ENCODE measurements at places on chromosomes 12 and 14.
A peak's percentile ranks its signal among the peaks of the same experiment; 100 is the strongest.

DNA sequence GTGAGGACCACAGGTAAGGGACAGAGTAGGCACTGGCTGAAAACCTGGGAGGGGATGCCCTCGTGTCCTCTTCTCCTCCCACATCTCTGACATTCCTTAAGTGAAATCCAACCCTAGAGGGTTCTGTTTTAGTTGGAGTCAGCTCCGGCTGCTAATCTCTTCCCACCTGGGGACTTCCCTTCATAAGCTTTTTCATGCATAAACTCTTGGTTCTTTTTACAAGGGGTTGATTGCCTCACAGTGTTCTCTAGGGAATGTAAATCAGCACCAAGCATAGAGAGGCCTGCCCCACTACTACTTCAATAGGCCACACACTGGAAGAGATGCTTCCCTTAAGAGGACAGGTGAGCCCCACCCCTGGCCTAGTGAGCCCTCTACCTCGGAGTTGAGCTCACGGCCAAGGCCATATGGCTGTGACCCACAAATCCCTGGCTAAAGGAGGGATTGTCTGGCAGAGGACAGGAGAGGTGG lies 3.2 kb upstream of the SYNDIG1L start:
- no peak for DNase-seq

DNA sequence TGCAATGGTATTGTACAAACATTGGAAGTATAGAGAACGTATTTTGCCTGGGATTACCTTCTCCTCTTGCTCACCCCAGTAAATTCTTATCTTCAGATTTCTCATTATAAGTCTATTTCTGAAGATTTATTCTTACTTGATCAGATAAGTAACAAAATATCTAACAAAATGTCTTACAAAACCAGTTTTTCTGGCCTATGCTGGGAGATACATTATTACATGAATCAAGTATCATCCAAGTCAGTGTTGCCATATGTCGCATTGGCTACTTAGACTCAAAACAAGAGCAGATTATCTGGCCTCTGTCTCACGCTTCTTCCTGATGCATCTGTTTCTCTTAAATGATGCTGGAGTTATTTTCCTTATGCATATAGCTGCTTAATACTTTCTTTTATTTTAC lies 408.5 kb downstream of the CCER1 start:
- DNase-seq = no peak

GRCh38 chr14:30115756-30116155 lies 188.1 kb upstream of the PRKD1 start:
- peak; percentile 2 for DNase-seq

- DNase-seq = no peak
Observed at GRCh38 chr12:1797011-1797901, 23.1 kb upstream of the LRTM2 start.

- no peak for DNase-seq
Observed at GRCh38 chr14:61322011-61322798, 826 bp downstream of the PRKCH start.

DNA sequence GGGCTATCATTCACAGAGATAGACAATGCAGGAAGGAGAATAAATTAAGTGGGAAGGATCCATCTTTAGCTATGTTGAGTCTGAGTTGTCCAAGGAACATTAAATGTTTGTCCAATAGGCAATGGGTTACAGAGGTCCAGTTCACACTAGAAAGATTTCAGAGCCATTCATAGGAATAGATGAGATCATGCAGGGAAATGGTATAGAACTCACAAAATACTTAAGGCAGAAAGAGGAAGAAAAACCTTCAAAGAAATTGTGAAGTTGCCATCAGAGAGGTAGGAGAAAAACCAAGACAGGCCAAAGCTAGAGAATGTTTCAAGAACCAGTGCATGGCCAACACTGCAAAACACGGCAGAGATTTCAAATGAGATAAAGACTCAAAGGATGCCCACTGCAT lies 94.1 kb downstream of the PHLDA1 start:
- DNase-seq = no peak

DNA sequence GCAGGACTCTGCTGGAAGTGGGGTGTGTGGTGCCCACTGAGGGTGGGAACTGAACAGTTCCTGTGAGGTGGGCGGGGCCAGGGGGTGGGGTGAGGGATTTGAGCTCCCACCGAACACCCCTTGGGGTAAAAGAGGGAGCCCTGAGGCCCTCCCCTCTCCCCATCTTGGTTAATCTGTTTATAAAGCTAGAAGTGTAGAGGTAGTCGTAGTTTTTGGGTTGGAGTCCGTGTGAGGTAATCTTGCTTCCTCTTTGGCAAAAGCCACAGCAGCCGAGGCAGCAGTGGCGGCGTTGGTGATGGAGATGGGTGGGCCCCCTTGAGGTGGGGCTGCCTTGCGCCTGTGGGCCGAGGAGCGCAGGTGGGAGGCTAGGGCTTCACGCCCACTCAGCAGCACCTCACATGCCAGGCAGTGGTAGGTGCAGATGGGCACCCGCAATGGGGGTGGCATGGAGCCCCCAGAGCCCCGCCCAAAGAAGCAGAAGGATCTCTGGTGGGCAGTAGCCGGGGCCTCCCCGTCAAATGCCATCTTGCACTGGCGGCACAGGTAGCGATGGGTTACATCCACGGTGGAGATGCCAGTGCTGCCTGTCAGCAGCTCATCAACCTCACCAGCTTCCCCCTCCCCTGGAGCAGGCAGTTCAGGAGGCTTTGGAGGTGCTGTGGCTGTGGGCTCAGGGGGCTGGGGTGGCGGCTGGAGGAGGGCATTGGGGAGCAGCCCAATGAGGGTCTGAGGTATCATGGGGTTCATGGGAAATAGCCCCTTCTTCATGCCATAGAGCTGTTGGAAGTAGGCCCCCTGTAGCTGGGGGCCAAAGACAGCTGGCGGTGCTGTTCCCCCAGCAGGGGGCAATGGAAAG lies 29.6 kb downstream of the ZFHX2 start:
- no peak for DNase-seq

- no peak for DNase-seq
Observed at GRCh38 chr14:59852350-59852749, 18.2 kb downstream of the RTN1 start.

DNA sequence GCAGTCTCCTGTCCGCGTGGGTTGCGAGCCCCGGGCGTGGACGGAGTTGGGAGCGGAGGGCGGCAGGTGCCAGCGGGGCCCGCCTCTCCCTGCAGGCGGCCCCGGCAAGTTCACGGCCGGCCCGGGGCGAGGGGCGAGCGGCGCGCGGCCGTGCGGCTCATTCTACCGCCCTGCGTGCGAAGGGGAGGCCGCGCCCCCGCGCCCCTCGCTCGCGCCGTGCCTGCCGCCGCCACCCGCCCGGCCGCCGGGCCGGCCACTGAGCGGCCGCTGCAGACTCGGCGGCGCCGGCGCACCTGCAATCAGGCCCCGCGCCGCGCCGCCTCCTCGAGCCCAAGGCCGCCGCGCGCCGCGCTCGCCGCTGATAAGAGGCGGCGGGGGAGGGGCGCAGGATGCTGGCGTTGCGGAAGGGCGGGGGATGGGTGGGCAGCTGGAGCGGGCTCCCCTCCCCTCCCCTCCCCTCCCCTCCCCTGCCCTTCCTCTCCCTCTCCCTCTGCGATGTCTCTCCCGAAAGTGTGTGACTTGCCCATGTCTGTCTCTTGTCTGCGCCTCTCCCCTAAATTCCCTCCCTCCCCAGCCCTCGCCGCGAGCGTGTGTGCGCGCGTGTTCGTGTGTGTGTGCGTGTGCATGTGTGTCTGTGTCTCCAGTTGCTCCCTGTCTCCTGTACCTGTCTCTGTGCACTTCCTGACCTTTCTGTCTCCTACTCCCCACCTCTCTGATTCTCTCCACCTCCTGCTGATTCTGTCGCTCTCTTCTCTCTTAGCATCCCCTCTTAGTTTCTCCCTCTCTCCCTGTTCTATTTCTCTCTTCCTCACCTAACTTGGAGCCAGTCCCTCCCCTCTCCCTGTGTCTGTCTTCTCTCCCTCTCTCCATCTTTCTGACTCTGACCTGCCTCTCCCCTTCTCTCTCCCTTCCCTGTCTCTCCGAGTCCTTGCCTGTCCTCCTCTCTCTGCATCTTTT lies 768.1 kb upstream of the TBX3 start:
- DNase-seq = no peak

- no peak for DNase-seq
Observed at GRCh38 chr12:47033789-47034555, 45.4 kb upstream of the PCED1B start.

DNA sequence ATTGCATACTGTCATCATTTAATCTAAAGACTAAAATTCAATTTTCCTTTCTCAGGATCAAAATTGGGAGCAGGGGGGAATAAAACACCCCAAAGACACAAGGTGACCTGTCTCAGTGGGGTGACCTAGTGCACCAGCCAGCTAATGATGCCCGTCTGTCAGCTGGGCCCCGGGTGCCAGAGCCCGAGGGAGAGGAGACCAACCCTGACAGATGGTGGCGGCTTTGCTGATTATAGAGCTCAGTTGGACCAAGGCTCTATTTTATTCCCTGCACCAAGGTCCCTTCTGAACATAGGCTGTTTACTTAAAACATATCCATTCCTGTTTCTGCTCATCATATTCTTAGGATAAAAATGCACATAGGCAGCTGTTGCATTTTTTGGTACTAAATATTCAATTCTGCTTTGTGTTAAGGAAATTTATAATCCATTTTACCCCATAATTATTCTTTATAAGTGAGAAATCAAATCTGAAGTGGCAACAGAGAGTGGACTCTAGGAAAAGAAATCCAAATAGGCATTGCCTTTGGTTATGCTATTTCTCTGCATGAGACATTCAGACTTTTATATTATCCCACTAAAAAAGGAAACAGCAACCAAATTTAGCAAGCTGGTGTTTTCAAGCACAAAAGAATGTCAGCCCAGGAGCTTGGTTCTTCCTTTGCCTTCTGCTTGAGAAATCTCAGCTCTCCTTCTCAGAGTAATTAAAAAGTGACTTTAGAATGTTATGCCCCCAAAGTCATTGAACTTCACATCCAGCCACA lies 96.8 kb upstream of the IFNG-AS1 start:
- no peak for DNase-seq

DNA sequence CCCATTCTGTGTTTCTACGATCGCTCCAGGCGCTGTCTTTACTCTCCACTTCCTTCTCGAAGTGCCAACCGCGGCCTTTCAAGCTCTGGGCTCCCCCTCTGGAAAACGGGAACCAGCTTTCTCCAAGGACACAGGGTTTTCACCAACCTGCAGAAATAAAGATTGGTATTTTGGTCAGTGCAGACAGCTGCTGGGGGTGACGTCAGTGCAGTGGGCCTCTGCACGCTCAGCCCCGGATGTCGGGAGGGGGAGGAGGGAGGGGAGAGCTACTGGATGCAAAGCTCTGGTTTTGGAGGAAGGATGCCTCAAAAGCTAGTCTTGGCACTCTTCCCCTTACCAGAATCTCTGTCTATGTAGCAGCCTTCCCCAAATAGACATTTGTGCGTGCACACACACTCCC lies 19.9 kb downstream of the HRK start:
- peak; percentile 86 for DNase-seq

DNA sequence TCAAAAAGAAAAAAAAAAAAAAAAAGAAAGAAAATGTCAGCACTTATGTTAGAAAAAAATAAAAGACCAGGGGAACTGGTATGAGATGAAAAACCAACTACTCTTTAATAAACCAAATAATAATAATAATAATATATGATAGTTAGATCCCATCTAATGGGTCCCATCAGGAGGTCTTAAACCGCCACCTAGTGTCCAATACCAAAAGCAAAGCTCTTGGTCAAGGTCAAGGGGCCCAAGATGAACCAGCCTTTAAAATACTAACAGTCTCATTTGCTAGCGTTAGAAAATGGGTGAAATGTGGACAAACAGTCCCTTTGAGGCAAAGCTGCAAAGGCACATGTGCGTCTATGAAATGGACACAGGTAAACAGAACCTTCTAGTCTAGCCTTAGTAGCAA lies 12.3 kb downstream of the BRAP start:
- DNase-seq = peak; percentile 25

- no peak for DNase-seq
Observed at GRCh38 chr12:122558745-122559641, 31.9 kb downstream of the KNTC1 start.

- DNase-seq = peak; percentile 49
Observed at GRCh38 chr12:2395354-2395977, 342.7 kb downstream of the CACNA1C start.

DNA sequence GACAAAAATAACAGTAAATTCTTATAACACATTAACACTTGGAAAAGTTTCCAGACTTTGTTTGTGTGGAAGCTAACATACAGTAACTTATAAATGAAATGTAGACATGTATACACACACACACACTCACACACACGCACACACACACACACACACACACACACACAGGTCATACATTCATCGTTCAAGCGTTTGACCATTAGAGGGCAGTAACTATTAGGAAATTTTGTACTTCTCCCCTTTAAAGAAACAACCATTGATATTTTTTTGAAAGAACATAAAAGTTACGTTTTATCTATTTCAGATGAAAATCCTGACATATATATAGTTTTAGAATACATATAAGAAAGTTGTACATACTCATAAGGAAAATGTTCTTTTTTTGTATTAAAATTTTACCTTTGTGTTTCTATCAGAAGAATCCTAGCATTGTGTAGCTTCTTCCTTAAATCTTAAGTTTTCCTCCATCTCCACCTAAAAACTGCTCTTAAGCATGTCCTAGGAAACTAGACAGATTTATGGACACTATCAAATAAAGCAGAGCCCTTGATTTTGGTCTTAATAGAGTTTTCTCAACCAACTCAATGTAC lies 29.0 kb downstream of the PTPRQ start:
- DNase-seq = peak; percentile 85

DNA sequence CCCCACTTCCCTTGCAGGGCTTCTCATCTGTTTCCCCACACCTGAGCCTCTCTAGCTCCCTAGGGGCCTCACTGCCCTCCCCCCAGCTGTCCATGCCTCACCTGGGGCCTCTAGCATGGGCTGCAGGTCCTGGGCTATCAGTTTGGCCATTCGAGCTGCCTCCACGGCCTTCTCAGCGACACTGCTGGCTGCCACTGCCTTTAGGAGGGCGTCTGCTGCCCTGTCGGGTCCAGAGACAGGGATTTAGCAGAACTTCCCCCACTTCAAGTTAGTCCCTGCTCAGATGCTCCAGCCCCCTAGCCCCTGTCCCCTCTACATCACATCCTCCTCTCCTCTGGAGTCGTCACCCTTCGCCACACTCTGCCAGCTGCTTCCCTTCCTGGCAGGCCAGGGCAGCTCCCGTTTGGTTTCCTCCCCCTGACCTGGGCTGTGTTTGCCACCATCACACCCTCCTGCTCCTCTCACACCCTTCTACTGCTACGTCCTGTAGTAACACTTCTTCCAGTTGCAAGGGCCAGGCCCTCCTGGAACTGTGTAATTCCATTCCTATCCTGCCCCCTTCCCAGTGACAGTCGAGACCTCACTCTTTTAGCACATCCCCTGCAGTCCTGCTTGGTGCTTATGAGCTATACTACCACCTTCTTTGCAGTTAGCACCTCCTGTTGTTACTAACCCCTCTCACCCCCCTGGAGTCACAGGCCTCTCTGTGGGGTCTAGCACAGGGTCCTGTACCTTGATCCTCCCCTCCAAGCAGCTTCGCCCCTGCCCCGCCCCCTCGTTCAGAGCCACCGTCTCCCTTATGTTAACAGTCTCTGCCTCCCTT lies 4.3 kb upstream of the AP1G2 start:
- no peak for DNase-seq
